ENCODE measurements at places on chromosomes 7 and 10.

GRCh38 chr7:93316730-93317129 lies 84.6 kb downstream of the VPS50 start:
- no peak for DNase-seq

DNA sequence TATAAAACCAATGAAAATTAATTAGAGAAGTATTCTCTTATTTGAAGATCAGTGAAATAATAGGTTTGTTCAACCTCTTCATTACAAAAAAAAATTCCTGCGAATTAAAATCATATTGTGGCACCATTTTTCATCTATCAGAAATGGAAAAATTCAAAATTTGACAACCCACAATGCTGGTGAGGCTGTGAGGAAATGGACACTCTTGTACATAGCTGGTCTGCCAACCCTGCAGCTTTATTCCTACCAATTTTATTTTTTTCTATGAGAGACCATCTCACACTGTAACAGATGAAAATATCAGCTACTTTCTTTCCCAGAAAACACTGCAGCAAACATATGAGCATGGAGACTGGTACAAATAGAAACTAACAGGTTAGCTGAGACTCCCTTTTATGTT lies 208.8 kb upstream of the SEMA3E start:
- no peak for DNase-seq

DNA sequence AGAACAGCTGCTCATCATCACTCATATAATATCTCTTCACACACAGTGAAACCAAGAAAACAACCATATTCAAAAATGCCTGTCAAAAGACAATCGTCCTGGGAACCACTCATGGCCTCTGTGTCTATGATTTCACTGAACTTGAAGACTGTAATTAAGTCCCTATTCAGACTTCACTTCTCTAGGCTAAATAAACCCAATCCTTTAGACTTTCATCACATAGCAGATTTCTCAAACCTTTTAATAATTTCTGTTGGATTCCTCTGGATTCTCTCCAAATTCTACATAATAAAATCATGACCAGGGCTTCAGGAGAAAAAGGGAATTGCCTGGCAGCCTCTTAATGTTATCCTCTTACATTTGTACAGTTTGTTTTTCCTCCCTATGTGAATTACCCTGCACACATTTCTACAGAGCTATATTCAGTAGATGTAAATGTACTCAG lies 201.1 kb downstream of the LRRN3 start:
- DNase-seq, result no peak

- DNase-seq, result no peak
Measured at GRCh38 chr7:78585980-78586379, 787.4 kb downstream of the PHTF2 start.

- no peak for DNase-seq
Measured at GRCh38 chr7:27515933-27516332, 146.8 kb downstream of the HIBADH start.

- peak; percentile 28 for DNase-seq
Measured at GRCh38 chr7:156160811-156161210, 348.5 kb upstream of the SHH start.

GRCh38 chr10:50990568-50991455 lies 83.5 kb upstream of the PRKG1 start:
- DNase-seq, result peak; percentile 45

GRCh38 chr7:43760861-43761260 lies 2.4 kb downstream of the BLVRA start:
- DNase-seq, result no peak

- DNase-seq, result no peak
Measured at GRCh38 chr10:38119038-38119437, 24.9 kb downstream of the ZNF37A start.

GRCh38 chr10:987620-987869 lies 689 bp upstream of the GTPBP4 start:
- DNase-seq, result no peak

DNA sequence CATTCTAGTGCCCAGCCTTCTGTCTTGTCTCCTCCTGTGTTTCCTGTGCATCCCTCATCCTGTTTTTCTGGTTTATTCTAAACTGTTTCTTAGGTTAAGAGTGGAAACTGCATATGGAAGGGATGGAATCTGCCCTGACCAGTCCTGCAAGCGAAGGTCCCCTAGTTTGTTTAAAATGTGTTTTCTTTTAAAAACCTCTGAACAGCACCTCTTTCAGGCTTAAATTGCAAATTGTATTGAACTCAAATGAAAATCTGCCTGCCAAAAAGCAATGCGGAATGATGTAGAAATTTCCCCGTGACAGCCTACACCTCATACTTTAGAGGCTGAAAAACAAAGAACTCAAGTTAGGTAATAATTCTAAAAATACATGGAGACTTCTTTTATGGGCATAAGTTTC lies 222.8 kb upstream of the IMMP2L start:
- no peak for DNase-seq

GRCh38 chr7:30142710-30143109 lies 7.9 kb downstream of the MTURN start:
- DNase-seq, result peak; percentile 39

- no peak for DNase-seq
Measured at GRCh38 chr10:55740110-55740509, 620.9 kb downstream of the ZWINT start.

GRCh38 chr10:35268791-35269257 lies 67.5 kb upstream of the CCNY start:
- DNase-seq, result no peak

DNA sequence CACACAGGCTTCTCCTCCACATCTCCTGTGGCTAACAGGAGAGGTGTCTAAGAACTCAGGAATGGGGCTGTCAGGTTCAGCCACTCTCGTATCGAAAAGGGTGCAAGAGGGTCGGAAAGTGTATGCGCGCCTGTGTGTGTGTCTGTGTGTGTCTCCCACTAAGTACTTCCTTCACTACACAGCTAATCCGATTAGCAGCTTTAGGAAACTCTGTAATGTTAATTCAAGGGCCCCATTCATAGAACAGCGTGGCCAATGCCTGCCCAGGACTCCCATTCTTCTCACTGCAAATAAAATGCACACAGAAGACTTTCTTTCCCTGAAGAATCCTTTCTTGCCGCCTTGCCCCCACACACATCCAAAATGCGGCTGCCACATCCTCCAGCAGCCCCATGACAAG lies 39.9 kb downstream of the TLL2 start:
- no peak for DNase-seq

DNA sequence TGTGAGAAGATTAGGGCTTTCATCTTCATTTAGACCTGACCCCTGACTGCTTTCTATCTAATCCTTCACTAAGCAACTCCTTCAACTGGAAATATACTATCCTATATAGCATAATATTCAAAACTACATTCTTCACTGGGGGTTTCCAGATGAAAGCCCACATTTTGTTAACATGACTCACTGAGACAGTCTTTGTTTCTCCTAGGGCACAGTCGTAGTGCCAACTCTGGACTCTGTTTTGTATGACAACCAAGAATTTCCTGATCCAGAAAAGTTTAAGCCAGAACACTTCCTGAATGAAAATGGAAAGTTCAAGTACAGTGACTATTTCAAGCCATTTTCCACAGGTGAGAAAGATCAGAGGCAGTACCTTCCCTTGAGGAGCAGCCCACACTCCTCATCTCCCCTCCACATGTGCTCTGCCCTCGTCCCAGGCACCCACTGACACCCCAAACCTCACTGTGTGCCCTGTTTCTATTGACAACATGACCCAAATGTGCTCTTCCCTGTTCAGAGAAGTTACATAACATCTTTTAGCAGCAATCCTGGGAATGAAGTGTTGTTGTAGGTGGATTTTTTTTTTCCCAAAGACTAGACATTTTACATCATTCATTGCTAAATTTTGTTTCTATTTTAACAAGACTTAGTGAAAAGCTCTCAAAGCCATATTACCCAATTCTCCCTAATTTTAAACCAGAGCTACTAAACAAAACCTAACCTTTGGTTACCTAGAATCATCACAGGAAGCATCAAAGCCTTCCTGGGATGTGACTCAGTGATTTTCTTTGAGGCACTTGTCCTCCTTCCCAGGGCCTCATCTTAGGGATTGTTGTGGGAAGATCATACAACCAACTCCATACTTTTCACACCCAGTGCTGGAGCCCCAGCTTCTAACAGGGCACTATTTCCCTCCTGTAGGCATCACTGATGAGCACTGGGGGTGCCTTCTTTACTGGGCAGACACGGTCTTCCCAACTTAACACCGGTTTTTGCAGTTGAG lies 10.7 kb downstream of the CYP2E1 start:
- no peak for DNase-seq

GRCh38 chr7:135184254-135184841 lies 13.8 kb upstream of the CYREN start:
- no peak for DNase-seq

DNA sequence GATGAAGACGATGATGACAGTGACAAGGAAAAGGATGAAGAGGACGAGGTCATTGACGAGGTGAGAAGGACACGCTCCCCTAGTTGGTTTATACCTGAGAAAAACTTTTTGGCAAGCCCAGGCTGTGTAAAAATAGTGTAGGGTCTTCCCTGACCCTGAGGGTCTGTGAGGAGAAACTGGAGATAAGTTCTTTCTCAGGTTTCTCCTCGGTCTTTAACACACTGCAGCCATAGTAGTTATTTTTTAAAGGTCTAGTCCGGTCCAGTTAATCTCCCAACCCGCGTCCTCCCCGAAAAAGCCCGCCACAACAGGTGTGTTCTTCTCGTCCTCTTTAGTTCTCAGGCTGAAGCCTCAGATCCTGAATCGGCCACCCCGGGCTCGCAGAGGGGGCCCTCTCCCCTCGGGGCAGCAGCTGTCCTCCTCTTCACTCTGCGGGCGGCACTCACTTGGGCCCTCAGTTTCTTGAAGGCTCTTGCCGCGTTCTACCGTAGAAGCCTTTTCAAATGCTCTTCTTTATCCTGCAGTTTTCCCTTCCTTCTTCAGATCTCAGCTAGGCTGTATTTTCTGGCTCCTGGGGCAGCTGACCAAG lies 411 bp downstream of the BCCIP start:
- no peak for DNase-seq

GRCh38 chr7:69934144-69934903 lies 336.0 kb downstream of the AUTS2 start:
- DNase-seq, result no peak

- DNase-seq, result no peak
Measured at GRCh38 chr10:88157981-88158465, 294.6 kb downstream of the PTEN start.

DNA sequence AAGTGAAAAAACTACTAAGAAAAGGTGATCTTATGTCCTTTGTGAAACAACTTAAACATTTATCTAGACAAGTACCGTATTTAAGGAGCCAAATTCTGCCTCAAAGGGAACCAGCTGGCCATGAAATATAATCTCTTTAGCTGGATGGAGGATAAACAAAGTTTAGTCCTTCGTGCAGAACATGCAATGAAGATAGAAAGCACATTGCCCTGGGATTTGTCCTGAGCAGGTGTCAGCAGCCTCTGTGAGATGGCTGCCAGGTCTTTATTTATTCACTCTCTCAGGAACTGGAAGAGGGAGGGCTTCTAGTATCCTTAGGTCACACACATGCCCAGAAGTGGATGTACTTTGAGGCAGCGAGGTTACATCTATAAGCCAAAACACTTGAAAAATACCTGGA lies 57.4 kb upstream of the CASD1 start:
- DNase-seq, result no peak

GRCh38 chr10:124318076-124318475 lies 100.6 kb downstream of the OAT start:
- DNase-seq, result no peak

GRCh38 chr7:76047305-76047810 lies 442 bp downstream of the STYXL1 start:
- no peak for DNase-seq

GRCh38 chr7:871900-872537 lies 4.3 kb upstream of the GET4 start:
- DNase-seq, result no peak

- DNase-seq, result no peak
Measured at GRCh38 chr7:40990841-40991240, 712.0 kb downstream of the INHBA start.

DNA sequence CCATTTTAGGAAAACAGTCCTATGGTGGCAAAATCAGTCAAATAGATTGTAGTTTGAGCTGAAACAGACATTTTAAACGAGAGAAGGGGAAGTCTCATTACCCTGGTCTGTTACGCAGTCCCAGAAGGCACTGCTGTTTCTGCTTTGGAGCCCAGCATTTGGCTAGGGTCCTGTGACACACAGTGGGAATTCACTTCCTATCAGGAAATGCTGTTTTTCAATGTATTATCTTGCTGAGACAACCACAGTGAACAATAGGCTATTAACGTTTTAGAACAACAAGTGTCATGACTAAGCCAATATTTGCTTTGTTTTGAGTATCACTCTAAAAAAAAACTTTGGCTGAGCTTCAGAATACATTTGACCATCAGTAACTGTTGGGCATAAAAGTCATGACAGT lies 74.1 kb downstream of the ADD3 start:
- no peak for DNase-seq

DNA sequence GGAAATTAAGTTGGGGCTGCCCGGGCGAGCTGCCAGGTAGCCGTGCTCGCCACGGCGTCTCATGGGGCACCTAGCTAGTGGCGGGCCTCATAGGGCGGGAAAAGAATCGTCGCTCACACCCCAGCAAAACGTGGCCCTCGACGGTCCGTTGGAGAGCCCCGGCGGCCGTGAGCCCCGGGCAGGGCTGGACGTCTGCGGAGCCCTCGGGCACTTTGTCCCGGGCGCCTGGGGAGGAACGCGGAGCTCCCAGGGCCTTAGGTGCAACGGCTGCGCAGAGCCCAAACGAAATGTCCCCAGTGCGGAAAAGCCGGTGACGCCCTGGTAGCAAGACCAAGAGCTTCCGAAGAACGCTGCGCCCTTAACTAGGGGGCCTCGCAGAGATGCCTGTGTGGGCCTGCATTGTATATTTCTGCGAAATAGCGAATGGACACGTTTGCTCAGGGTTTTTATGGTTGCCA lies 866 bp upstream of the SFMBT2 start:
- no peak for DNase-seq

DNA sequence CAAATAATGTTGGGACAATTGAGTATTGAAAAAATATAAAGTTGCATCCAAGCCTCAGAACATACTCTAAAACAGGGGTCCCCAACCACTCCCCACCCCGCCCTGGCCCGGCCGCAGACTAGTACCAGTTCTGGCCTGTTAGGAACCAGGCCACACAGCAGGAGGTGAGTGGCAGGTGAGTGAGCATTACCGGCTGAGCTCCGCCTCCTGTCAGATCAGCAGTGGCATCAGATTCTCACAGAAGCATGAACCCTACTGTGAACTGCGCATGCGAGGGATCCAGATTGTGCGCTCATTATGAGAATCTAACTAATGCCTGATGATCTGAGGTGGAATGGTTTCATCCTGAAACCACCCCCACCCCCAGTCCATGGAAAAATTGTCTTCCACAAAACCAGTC lies 19.4 kb downstream of the HIPK2 start:
- no peak for DNase-seq

DNA sequence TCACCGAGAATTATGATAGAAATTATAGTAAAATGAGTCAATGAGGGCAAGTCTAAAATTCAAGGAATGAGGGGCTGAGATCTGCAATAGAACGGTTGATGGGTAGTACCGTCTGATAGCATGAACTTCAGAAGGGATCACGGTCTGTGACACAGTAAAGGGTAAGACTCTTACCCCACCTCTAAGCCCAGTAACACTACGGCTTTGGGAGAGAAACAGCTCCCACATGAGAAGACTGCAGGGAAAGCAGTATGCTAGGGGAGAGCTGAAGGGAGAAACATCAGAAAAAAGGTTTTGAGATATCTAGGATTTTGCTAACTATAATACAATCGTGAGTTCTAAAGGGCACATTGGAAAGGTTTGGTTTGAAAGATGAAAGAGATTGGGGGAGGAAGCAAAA lies 12.8 kb upstream of the AKAP9 start:
- no peak for DNase-seq

- no peak for DNase-seq
Measured at GRCh38 chr10:132576671-132577349, 39.2 kb downstream of the INPP5A start.
